Fibroblast of skin of right biceps (primary cell): ENCODE measurements at places on chromosomes 3 and 15.

- DNase-seq: no peak
Measured at GRCh38 chr15:96338074-96338765, 7.7 kb downstream of the NR2F2 start.

DNA sequence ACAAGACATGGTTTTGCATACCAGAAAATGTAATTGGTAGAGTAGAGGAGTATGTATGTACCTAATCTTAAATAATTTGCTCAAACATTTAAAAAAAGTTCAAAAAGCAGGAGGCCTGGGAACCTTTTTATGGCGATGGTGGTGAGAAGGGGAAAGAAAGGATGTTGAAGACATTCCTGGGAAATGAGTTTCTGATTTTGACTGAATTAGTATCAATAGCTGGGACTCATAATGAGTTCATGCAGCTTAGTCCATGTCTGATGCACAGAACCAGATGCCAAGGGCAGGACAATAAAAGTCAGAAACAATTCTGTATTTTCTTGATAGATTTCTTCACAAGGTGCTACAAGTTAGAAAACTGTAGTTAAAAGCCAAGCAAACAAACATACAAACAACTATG, 395.3 kb downstream of the GAP43 start:
- peak; percentile 63 for DNase-seq

- no peak for DNase-seq
Measured at GRCh38 chr15:50167110-50167509, 14.9 kb upstream of the SLC27A2 start.

DNA sequence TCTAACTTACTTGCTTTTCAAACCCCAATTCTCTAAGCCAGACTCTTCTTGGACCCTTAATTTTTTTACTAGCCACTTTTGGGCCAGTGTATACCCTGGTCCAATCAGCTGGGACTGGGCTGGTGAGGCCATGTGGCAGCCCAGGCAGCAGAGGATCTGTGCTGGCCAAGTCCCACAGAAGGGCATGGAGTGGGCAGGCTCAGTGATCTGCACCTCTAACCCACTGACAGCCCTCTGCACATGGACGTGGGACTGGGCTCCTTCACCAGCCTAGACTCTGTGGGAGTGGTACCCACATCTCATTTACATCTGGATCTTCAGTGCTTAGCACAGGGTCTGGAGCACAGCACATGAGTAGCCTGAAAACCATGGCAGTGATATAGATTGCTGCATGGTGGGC, 56.1 kb upstream of the PRR23C start:
- DNase-seq: no peak

- no peak for DNase-seq
Measured at GRCh38 chr3:45537616-45537969, 57.0 kb upstream of the LIMD1 start.

DNA sequence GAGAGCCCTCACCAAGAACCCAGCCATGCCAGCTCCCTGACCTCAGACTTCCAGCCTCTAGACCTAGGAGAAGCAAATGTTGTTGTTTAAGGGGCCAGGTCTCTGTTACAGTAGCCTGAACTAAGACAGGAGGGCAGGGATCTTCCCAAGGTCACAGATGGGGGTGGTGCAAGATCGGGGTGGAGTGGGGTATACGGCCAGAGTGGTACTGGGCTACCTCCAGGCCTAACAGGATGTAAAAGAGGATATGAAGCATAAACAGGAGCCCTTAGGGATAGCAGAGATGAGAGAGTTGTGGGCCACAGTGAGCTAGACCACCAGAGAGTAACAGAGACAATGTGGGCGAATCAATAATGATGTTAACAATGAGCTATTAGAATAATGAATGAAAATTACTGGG, 82.9 kb downstream of the TOP2B start:
- no peak for DNase-seq

DNA sequence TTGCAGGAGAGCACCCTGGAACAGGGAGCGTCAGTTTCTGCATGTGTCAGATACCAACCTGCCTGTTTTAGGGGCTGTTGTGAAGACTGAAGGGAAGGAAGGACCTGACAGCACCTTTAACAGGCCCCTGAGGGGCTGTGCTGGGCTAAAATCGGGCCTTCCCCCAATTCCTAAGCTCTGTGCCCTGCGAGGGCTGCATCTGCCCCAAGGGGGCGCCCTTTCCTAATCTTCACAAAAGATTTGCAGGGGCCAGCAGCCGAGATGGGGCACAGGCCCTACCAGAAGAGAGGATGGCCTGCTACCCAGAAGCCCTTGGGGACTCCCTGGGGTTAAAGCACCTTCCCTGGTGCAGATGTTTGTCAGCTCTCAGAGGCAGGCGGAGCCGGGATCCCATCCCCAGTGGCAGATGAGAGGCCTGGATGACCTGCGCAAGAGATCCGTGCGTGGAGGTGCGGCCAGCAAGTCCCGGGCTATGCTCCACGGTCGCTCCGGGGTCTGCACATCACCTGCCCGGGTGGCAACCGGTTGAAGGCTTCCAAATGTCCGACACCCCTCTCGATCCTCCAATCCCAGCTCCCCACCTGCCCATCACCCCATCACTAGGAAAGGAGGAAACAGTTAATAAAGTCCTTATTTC, 53.6 kb downstream of the RHCG start:
- DNase-seq: peak; percentile 15

- no peak for DNase-seq
Measured at GRCh38 chr3:96300743-96301142, 513.7 kb upstream of the EPHA6 start.

GRCh38 chr3:63228677-63229076, 49.4 kb upstream of the SYNPR start:
- DNase-seq: peak; percentile 45

DNA sequence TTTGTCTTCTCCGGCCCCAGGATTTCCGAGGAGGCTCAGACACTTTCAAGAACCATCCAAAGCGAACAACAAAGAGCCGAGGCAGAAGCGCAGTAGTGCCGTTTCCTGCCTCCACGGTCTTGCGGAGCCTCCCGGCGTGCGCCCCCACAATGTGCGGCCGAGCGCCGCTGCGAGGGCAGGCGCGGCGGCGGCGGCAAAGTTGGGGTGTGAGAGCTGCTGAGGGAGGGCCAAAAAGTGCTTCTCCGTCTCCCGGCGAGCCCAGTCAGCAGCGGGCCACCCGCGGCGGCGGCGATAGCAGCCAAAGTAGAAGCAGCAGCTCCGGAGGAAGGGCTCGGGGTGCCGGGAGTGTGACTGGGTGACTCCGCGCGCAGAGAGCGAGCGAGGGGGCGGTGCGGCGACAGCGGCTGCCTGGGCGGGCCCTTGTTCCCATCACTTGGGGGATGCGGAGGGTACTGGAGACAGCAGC, 749.1 kb downstream of the ROBO1 start:
- DNase-seq: peak; percentile 75

DNA sequence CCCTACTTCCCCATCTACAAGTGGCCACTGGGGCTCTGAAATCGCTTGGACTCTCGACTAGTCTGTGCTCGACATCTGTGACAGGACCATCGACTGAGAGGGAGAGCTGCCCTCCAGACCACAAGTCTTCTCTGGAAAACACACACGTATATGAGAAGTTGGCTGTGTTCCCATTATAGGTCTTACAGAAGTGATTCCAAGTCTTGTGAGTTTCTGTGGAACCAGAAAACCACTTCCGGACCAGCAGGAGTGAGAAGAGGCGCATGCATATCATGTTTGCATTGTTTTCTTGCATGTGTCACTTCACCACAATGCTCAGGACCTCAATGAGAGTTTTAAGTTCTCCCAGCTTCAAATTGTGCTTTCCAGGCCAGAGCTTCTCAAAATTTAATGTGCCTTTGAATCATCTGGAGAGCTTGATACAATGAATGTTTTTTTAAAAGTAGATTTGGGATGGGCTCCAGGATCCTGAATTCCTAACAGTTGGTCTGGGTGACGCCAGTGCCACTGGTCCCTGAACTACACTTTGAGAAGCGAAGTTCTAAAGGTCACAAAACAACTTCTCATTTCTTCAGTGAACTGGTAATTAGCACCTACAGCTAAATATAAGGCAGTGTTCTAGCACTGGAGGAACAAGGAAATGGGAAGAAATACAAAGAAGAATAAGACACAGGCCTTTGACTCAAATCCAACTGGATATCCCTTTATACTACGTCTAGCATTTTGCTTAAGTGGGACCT, 15.7 kb downstream of the LIPC start:
- DNase-seq: peak; percentile 97

GRCh38 chr15:38564557-38565286, at the start of gene RASGRP1:
RASGRP1 (minus strand) TSS chr15:38564814; CDS start chr15:38564628, 186 bp downstream.
- peak; percentile 64 for DNase-seq

GRCh38 chr15:50077176-50077575, 41.9 kb downstream of the ATP8B4 start:
- no peak for DNase-seq

DNA sequence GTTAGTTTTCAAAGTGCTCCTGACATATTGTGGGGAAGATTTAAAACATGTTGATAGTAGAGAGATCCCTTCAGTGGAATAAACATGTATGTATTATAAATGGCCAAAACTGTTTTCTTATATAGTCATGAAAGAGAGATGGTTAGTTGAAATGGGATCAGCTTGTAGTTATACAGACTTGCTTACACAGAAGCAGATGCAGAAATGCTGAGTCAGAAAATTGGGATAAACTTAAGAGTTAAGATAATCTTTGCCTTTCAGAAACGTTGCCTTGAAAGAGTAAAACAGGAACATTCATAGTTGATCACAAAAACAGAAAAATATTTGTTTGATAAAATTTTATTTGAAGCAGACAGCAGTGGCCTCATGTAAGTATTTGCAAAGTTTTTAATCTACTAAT, 433.2 kb upstream of the BCHE start:
- DNase-seq: no peak

DNA sequence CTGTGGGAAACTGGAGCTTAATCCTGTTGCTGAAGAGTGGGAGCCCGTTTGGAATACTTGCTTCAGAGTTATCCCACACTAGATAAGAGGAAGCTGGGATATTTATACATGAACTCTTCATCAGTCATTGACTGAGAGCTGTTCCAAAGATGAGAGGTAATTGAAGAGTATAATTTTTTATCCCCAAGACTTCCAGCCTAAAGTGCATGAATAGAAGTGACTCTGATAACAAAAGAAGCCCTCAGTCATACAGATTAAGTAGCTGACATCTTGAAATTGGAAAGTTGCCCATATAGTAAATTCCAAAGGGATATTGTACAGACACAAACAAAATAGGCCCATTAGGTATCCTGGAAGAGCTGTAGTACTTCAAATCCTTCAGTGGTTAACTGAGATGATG, 268.0 kb downstream of the EPHA3 start:
- peak; percentile 25 for DNase-seq

DNA sequence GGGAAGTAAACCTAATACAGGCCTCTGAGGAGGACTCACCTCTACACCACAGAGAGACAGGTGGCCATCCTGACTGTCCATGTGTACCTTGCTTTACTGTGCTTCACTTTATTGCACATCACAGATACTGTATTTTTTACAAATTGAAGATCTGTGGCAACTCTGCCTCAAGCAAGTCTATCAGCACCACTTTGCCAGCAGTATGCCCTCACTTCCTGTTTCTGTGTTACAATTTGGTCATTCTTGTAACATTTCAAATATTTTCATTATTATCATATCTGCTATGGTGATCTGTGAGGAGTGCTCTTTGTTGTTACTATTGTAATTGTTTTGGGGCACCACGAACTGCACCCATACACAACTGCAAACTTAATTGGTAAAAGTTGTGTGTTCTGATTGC, 78.0 kb downstream of the BBX start:
- DNase-seq: no peak

GRCh38 chr15:25251700-25252390, 187.0 kb downstream of the UBE3A start:
- no peak for DNase-seq

- peak; percentile 24 for DNase-seq
Measured at GRCh38 chr3:61417352-61417751, 144.0 kb upstream of the PTPRG start.

DNA sequence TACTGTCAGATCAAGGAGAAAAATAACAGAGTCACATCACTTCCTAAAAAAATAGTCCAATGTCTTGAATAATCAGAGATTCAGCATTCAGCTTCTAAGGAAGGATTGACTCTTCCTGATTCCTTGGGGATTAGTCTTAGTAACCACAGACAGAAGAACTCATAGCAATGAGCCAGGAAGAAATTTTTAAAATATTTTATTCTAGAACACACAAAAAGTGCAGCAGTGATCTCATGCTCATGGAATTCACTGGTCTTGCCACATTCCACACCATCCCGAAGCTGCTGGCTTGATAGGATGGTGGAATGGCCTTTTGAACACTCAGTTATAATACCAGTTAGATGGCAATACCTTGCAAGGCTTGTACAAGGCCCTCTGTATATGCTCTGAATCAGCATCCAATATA, 43.0 kb upstream of the ABI3BP start:
- DNase-seq: peak; percentile 99
